NCI-H2029 treated with DMSO at 0.1 percent for 48 hours (cell line): ENCODE measurements at places on chromosomes 6 and 20.

- no peak for DNase-seq
Observed at GRCh38 chr6:37456816-37457560, 24.0 kb downstream of the CMTR1 start.

DNA sequence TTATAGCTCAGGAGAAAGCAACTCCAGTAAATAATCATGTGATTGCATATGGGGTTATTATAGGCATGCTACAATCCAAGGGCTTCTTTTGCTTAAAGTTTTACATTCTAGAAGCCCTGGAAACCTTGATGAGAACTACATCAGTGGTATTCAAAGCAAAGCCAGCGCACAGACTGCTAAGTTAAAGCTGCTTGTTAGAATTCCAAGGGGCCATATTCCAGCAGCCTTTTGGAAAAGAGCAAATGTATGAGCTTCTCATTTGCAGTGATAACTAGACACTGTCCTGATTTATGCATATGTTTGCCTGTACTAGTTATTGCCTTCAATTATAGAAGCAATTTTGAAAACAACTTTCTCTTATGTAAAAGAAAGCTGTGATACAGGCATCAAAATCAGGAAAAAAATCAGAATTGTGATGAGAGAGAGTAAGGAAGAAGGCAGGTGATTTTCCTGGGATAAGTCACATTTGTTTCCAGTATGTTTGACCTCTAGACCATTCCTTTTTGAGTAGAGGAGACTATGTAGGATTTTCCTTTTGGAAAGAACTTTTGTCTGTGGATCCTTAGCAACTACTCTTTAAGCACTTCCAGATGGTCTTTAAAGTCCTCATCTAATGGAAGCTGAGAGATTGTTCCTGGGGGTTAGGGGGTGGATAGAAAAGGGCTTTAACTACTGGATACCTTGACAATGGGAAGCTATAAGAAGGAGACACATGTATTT is 159.2 kb downstream of the PLCB4 start:
- no peak for DNase-seq

- DNase-seq = no peak
Observed at GRCh38 chr6:37182736-37183590, 13.0 kb downstream of the PIM1 start.

DNA sequence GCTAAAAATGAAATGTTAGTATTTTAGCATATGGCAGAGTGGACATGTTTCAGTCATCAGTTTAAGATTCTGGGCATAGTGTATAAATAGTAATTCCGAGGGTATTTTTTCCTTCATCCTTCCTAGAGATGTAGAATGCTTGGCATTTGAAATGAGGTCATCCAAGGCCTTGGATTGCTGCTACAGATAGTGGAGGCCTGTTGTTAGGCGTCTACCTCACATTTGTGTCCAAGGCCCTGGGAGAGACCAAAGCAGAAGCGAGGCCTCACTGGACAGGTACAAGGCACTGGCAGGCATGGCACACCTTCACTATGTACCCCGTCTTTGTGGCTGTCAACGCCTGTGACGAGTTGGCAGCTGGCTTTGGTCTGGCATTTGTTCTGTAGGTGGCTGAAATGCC is 58.0 kb downstream of the DTD1 start:
- DNase-seq = no peak
